ENCODE measurements at places on chromosomes 16 and 17.

DNA sequence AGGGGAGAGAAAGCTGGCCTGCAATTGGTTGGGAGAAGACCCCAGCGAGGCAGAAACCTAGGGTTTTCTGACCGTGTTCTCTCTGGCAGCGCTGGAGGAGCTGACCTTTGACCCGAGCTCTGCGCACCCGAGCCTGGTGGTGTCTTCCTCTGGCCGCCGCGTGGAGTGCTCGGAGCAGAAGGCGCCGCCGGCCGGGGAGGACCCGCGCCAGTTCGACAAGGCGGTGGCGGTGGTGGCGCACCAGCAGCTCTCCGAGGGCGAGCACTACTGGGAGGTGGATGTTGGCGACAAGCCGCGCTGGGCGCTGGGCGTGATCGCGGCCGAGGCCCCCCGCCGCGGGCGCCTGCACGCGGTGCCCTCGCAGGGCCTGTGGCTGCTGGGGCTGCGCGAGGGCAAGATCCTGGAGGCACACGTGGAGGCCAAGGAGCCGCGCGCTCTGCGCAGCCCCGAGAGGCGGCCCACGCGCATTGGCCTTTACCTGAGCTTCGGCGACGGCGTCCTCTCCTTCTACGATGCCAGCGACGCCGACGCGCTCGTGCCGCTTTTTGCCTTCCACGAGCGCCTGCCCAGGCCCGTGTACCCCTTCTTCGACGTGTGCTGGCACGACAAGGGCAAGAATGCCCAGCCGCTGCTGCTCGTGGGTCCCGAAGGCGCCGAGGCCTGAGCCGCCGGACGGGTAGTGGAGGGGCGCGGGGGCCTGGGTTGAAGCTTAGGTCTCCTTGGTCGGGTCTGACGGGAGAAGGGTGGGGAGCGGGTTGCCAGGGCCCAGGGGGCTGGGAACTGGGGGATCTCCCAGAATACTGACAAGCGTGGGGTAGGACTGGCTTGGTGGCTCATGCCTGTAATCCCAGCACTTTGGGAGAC is 7.4 kb upstream of the PYDC1 start:
- DNase-seq, result no peak

DNA sequence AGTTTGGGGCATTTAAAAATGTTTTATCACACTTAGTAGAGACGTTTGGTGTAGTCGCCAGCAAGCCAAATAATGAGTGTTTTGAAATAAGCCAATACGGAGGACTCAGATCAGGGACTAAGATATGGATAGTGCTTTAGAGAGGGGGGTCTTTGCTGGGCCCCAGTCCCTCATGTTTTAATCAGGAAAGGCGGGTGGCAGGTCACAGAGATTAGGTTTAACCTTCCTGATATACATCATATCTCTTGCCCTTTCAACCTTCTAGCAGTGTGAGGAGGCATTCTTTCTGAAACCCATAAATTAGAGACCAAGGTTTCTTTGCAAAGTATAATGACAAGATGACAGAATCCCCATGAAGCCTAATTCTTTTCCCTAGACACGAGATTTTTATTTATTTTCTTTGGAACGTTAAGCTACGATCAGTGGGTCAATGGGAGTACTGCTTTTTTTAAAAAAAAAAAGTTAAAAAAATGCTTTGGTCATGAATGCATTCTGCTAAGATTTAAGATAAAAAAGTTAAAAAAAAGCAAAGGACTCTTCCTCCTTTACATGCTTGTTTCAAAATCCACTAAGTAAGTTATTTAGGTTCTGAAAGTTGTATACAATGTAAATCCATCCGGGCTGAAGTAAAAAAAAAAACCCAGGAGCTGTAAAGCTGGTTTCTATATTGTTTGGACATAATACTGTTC is 572.1 kb upstream of the SALL1 start:
- no peak for DNase-seq

- no peak for DNase-seq
Observed at GRCh38 chr16:27379919-27380318, 22.1 kb upstream of the IL21R start.

- DNase-seq, result no peak
Observed at GRCh38 chr17:36546418-36547093, 1.8 kb downstream of the GGNBP2 start.

DNA sequence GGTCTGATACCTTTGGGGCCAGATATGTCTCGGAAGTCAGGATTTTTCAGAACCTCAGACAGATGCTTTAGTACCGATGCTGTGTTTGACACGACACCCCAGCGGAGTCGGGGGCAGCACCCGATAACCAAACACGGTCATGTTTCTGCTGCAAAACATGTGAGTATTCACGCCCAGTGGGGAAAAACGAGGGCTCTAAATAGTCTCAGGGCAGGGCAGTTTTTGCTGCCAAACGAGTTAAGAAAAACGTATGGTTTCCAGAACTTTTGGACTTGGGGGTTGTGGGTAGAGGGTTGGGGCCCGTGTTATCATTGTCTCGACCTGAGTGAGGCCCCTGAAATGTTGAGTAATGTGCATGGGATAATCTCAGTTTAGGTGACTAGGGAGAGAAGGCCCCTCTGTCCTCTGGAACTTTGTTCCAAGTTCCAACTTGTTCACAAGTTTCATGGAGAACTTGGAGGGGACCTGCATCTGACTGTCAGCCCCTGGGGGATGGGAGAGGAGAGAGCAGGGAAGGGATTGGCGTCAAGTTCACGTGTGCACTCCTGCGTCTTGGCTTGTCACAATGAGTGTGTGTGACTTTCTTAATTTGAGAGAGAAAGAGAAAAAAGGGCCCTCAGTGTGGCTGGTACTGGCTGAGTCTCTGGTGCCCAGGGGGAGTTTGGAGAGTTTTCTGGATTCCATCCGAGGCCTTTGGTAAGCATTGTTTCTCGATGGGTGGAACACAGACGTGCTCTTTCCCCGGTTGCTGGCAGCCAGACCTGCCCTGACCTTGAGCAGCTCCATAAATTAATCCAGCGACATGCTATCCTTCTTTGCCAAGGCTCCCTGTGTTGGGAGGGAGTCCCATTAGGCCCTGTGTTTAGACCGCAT is 83.9 kb upstream of the CIBAR2 start:
- no peak for DNase-seq

- DNase-seq, result peak; percentile 54
Observed at GRCh38 chr17:21573961-21574610, 118.2 kb upstream of the KCNJ18 start.

DNA sequence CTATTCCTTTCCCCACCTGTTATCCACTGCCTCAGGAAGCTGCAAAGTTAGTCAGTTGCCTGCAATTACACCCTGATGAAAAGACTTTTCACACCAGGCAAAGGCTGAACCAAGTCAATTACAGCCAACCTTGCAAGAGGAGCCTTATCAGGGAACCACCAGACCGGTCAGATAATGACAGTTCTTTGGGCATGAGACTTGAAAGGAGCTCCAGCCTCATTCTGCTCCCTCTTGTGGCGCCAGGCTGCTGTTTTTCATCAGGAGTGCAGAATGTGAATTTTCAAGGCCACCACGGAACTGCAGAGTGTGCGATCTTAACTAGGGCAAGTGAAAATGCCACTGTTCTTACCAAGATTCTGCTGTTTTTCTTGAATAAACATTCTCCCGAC is 22.5 kb downstream of the DNAI2 start:
- DNase-seq, result peak; percentile 40

DNA sequence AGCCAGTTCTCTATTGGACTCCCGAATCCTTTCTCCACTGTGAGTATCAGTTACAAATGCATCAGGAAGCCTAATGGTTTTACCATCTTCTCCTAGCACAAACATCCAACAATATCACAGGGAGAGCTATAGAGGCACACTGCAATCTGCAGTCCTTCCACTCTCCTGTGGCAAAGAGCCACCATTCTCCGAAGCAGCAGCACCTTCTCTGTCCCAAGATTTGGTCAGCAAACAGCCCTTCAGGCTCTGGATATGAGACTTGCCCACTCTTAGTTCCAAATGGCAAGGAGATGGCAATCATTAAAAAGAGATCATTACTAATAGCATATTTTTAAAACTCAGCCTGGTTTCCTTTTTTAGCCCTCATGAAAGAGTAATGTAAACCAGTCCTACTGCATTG is 223.4 kb downstream of the HS3ST3A1 start:
- DNase-seq, result no peak

- DNase-seq, result no peak
Observed at GRCh38 chr16:53583401-53583800, 80.4 kb upstream of the AKTIP start.

- no peak for DNase-seq
Observed at GRCh38 chr17:70968302-70968701, 799.0 kb downstream of the KCNJ2 start.

- no peak for DNase-seq
Observed at GRCh38 chr17:38507436-38507835, 79.2 kb downstream of the ARHGAP23 start.

DNA sequence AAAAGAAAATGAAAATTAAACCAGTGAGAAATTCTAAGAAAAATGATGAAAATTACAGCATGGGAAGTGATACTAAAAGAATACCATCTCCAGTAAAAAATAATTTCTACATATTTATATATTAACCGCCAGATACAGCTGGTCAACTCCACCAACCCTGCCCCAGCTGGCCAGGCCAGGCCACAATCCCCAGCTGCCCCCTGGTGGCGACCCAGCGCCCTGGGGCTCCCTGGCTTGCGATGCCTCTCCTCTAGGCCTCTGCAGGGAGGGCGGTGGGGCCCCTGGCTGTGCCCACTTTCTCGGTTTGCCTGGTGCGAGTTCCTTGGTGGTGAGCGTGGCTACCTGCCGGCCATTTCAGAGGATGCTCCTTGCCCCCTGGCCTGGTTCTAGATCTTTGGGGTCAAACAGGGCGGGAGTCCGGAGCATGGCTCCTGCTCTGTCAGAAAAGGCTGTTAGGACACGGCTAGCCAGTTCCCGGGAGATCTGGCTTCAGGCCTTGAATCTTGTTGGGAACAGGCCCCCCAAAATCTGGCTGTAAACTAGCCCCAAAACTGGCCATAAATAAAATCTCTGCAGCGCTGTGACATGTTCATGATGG is 14.5 kb downstream of the GLIS2 start:
- peak; percentile 84 for DNase-seq

DNA sequence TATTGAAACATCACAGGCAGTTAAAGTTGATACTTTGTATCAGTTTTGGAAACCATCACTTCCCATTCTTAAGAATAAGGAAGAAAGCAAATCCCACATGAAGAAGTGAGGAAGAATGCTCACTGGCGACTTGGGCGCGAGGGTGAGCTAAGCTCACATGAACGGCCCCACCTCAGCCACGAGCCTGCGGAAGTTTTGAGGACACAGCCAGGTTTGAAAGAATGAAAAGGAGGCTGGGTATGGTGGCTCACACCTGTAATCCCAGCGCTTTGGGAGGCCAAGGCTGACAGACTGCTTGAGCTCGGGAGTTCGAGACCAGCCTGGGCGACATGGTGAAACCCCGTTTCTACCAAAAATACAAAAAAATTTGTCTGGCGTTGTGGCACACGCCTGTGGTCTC is 110.3 kb upstream of the CHMP6 start:
- DNase-seq, result no peak

- no peak for DNase-seq
Observed at GRCh38 chr17:70813355-70813930, 644.1 kb downstream of the KCNJ2 start.

DNA sequence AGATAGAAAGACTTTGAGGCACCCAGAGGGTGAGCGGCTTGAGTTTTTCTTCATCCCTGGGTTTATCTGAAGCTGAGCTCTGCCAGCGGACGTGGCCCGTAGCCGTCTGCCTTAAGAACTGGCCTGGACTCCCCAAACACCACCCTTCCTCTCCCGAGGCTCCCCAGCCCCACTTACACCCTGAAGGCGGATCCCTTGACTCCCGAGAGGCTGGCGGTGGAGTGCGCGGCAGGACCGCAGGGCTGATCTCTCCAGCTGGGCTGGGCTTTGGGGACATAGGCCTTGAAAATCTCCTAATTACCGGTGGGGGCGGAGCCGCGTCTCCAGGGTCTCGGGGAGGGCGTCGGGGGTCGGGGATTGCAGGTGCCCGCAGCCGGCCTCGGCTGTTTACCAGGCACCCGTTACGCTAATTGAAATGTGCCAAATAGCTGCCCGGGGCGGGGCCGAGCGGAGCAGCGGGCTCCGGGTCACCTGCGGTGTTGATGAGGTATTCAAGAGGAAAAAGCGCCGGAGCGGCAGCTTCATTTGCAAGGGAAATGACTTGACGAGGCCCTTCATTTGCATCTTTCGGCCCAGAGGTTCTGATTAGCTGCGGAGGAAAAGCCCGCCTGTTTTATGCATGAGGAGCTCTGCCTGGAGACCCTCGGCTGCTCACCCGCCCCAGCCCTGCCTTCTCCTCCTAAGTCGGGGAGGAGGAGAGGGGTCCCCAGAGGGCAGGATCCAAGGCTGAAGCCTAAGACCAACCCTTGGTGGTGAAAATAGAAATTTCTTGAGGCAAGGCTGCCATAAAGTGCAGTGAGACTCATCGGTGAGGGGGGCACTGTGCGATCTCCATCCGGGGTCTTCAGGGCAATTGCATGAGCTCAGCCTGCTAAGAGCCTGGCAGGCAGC is 100.7 kb downstream of the MGAT5B start:
- peak; percentile 22 for DNase-seq

DNA sequence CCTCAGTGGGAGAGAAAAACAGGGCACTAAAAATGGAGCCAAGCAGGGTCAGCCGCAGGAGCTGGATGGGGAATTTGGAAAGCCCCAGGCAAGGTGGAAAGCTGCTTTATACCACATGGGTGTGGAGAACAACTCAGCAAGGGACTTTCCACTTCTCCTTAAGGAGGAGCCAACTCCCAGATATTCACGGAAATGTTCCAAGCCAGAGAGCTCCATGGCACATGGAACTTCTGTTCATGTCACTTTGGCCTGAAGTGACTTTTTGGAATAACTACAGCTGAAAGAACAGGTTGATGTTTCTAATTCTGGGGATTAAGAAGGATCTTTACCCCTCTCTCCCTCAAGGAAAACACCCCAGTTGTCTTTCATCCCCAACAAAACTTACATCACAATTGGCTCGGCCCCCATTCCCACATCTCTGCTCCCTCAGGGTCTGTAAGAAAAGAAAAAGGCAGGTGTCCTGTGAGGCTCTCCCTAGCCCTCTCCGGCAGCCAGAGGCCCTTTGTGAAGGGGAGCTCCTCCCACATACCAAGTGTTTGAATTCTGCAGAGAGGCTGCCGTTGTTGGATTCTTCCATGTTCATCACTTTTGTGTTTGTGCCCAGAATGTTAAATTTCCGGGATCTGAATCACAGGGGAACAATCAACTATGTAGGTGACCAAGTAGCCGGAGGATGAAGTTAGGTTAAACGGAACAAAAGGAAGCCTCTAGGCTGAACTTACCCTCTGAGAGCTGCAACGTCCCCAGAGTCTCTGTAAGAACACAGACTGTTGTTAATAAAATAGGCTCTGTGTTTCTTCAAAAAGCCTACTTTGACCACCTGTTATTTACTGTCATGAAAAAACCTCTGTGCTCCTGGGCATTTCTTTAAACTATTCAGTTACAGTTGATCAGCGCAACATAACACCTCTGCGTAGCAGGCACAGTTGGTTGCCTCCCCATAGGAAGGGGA is 41.0 kb downstream of the STAT5A start:
- peak; percentile 55 for DNase-seq
